ENCODE measurements at places on chromosomes 16 and 17.

- DNase-seq, result no peak
Observed at GRCh38 chr17:68384941-68385340, 72.4 kb downstream of the WIPI1 start.

DNA sequence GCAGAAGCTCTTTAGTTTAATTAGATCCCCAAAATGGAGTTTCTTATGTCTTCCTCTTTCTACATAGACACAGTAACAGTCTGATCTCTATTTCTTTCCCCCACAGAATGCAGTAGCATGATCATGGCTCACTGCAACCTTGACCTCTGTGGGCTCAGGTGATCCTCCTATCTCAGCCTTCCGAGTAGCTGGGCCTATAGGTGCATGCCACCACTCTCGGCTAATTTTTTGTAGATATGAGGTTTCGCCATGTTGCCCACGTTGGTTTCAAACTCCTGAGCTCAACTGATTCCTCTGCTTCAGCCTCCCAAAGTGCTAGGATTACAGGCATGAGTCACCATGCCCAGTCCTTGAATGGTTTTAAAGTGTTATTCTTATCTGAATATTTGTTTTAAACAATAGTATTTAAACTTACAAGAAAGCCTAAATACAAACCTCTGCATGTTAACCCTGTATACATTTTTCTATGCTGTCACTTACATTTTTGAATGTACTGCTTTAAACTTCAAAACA lies 120.6 kb downstream of the GOSR1 start:
- DNase-seq, result no peak

GRCh38 chr17:65093930-65094329 lies 37.4 kb upstream of the GNA13 start:
- DNase-seq, result no peak

DNA sequence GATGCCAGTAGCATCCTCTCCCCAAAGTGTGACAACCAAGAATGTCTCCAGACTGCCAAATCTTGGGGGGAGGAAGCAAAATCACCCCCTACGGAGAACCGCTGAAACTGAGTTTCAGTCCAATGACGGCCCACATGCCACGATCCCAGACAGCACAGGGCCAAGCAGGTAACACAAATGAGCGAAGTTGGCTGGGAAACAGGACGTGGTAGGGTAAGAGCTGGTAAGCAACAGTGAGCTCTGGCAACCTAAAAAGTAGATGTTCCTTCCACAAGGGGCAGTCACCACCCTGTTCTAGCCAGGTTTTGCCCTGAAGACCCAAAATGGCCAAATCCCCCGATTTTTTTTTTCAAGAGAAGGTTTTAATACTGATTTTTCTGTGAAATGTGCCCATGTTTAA lies 25.4 kb downstream of the ZFHX3 start:
- DNase-seq, result no peak

DNA sequence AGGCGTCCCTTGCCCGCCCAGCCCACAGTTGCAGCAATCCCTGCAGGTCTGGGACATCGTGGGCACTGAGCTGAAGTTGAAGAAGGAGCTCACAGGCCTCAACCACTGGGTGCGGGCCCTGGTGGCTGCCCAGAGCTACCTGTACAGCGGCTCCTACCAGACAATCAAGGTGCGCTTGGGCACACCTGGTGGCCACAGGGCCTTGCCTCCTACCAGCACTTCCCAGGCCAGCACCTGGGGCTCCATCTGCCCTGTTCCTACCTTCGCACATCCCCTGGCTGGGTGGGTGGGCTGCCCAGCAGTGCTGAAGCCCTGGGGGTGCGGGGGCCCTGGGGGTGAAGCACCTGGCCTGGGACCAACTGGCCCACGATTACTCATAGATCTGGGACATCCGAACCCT lies 19.9 kb downstream of the TRAF7 start:
- no peak for DNase-seq

DNA sequence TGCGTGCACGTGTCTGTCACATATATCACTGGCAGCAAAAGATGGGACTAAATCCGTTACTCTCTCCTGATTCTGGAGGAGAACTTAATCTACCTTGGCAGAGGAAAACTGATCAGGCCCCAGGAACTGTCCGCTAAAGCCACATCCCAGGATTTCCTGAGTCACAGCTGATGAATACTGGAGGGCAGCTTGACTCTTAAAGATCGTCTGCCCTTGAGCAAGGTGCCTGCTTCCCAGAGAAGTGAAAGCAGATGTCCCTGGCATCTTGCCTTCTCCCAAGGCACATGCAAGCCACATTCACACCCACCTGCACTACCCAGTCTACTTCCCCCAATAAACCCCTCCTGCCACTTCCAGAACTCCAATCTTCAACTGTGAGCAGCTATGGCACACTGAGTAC lies 99.8 kb downstream of the CPPED1 start:
- no peak for DNase-seq

GRCh38 chr16:13429416-13429815 lies 490.5 kb upstream of the ERCC4 start:
- DNase-seq, result no peak

DNA sequence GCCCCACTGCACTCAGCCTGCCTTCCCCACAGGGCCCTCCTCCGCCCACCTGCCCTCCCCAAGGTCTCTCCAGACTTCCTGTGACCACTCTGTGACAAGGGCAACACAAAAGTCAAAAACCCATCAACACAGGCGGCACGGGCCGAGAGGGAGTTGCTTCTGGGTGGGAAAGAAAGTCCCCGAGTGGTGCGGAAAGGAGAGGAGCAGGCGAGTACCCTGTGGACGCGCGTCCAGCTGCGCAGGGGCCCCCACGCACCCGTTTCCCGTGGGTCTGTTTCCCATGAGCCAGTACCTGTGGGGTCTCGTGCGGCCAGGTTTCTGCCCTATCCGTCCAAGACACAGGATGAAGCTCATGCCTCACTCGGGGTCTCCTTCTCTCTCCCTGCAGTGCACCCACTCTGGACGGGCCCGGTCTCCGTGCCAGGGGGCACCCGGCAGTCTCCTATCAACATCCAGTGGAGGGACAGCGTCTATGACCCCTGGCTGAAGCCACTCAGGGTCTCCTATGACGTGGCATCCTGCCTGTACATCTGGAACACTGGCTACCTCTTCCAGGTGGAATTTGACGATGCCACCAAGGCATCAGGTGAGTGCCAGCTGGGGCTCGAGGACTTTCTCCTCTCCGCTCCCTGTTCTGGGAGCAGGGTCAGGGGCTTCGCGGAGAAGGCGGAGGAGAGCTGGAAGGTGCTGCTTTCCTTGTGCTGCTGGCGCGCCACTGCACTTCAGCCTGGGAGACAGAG lies 12.2 kb downstream of the CD2BP2 start:
- no peak for DNase-seq

GRCh38 chr16:3020247-3020603 lies at the start of gene TNFRSF12A:
Gene TNFRSF12A (plus strand): TSS chr16:3020368. CDS start chr16:3020398, 30 bp downstream.
- peak; percentile 54 for DNase-seq

DNA sequence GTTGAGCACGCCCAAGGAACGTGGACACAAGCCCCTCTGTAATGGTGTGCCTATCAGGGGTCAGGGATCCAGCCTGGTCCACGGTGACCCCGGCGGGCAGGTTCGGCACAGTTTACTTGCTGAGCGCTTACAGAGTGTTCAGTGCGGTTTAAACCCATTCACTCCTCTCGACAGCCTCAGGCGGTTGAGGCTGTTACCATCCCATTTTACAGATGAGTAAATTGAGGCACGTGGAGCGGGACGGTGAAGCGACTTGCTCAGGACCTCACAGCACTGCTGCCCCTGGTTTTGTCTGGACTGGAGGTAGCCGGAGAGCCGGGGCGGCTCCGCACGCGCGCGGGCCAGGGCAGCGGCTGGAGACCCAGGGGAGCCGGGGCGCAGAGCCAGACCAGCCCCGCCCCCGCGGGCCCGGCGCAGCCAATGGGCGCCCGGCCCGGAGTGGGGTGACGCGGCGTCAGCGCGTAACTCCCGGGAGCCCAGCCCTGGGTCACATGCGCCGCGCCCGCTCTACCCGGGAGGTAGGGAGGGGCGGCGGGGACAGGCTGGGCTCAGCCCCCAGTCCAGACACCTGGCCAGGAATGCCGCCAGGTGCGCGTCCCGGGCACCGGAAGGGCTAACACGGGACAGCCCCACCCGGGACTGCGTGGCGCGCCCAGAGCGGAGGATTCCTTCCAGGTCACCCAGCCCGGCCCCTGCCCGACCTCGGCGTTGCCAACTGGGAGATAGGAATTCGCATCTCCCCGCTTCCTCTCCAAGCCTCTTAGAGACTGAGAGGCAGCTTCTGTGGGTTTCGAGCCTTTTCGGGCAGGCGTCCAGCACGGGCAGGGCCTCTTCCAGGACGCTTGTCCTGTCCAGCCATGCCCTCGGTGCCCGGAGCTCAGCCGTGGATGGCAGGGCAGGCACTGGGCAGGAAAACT lies 3.3 kb upstream of the SREBF1 start:
- peak; percentile 75 for DNase-seq

DNA sequence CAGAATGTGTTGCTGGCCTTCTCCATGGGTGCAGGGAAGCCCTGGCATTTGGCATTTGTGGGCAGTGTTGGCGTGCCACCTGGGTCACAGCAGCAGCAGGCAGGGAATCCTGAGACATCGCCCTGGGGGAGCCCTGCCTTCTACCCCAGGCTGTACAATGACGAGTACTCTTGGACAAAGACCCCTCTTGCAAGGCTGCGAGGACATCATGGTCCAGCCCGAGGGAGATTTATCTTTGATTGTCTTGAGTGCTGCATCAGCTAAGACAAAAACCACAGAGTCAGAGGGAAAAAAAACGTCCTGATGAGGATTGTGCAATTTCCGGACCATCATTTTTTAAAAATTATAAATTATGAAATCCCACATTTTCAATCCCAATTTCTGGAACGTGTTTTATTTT lies 3.7 kb downstream of the CRISPLD2 start:
- DNase-seq, result no peak

DNA sequence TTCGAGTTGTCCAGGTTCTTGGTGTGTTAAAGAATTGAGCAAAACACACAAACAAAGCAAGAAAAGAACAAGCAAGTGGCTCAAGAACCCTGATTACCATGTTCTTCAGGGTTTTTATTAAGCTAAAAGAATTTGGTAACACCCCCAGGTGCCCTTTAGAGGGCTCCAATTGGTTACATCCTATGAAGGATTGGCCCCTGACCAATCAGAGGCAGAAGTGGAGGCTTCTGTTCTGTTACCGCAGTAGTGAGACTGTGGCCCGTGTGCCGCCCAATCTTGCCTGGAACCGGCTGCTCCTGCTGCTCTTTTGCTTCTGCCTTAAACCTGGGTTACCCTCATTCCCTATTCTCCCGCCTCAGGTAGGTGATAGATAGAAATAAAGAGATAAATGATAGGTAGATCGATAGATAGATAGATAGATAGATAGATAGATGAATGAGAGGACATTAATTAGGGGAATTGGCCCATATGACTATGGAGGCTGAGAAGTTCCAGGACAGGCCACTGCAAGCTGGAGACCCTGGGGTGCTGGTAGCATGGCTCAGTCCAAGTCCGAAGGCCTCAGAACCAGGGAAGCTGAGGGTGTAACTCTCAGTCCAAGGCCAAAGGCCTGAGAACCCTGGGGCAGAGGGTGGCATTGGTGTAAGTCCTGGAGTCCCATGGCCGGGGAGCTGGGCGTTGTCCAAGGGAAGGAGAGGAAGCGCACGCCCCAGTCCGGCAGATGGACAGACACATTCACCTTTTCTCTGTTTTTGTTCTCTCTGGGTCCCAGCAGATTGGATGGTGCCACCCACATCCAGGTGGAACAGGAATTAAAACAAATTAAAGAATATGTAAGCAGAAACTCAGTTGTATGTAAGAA lies 3.5 kb upstream of the CA5A start:
- DNase-seq, result no peak

GRCh38 chr17:16820979-16821543 lies 131.0 kb downstream of the CCDC144A start:
- no peak for DNase-seq

- no peak for DNase-seq
Observed at GRCh38 chr17:58002154-58002948, 4.7 kb downstream of the SRSF1 start.

DNA sequence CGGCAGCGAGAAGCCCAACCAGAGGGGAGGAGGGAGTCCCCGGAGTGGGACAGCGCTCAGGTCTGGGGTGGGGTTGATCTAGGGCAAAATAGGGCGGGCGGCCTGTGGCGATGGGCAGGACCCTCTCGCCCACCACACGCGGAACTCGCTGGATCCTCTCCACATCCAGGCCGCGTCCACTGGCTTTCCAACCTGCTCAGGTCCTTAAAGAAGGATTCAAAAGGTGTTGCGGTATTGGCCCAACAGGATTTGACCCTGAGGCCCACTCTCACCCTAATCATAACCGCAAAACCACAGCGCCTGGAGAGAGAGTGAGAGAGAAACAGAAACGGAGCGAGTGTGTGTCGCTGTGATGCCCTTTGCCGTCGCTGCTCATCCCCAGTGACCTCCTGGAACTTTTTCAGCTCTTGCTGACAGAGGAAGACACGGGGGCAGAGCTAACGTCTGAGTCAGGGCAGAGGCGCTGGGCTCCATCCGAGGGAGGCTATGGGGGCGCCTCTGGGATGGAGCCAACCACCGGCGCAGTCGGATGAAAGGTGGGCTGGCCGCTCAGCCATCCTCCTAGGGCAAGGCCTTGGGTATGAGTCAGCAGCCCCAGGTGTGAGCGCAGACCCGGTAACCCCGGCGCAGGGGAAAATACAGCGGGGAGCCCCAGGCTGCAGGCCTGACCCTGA lies 16.7 kb upstream of the OR1F1 start:
- DNase-seq, result peak; percentile 46

GRCh38 chr17:14268264-14268663 lies 31.6 kb upstream of the CDRT15 start:
- DNase-seq, result no peak

DNA sequence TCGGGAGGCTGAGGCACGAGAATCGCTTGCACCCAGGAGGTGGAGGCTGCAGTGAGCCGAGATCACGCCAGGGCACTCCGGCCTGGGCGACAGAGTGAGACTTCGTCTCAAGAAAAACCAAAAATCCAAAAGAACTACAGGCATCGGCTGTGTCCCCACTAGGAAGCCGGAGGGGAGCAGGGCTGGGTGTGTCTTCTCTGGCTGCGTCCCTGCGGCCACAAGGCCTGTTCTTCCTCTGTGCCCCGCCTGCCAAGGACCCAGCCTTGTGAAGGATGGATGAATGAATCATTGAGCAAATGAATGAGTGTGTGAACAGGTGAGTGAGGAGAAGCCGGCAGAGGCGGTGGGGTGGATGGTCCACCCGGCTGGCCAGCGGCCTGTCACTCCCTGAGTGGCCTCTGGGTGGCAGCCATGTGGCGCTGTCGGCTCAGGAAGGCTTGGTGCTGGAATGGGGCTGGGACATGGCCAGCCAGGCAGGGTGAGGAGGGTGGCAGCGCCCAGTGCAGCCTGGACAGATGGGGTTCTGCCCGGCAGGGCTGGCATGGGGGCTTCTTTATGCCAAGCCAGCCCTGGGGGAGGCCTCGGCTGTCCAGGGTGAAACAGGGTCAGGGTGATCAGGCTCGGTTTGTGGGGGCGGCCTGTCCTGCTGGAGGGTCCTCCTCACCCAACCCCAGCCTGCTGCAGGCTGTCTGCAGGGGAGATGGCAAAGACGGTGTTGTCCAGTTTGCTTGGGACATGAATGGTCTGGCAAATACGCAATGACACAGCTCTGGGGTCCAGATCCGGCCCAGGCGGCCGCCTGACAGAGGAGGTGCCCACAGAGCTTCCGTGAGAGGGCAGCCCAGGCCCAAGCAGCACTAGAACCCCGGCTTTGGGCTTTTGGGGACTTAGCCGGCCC lies 21.7 kb downstream of the SLC25A10 start:
- peak; percentile 36 for DNase-seq

GRCh38 chr17:61734012-61734411 lies 129.3 kb downstream of the BRIP1 start:
- no peak for DNase-seq

GRCh38 chr17:5708344-5708743 lies 124.0 kb upstream of the NLRP1 start:
- no peak for DNase-seq

- DNase-seq, result no peak
Observed at GRCh38 chr16:14497245-14498082, 132.6 kb downstream of the PARN start.

GRCh38 chr16:19523184-19523558 lies 571 bp upstream of the CCP110 start:
- DNase-seq, result no peak
